ENCODE measurements at places on chromosomes 4 and X. TPM values are rescaled to one million over a fixed set of nuclear protein-coding genes. Genes with fewer than 3 reads are reported as not detected.

The ACOX3 gene
- 35.8 TPM for total RNA-seq

The PPP1R2C gene
- not detected for total RNA-seq

The MAOB gene
- 0.13 TPM for total RNA-seq

The SPP1 gene
- 0.63 TPM for total RNA-seq

The TLL1 gene
- not detected for total RNA-seq

The EDA gene
- total RNA-seq: 2.6 TPM

The WAS gene
- total RNA-seq: 86.2 TPM

The EVC gene
- 3.0 TPM for total RNA-seq

The ASB9 gene
- total RNA-seq: not detected

The SRPX2 gene
- total RNA-seq: not detected

The HSFX4 gene
- total RNA-seq: not detected

The TKTL2 gene
- total RNA-seq: not detected

The COL25A1 gene
- total RNA-seq: 0.05 TPM
